NCI-H187 treated with DMSO at 0.1 percent for 48 hours (cell line): ENCODE measurements at places on chromosomes 12 and 14.

DNA sequence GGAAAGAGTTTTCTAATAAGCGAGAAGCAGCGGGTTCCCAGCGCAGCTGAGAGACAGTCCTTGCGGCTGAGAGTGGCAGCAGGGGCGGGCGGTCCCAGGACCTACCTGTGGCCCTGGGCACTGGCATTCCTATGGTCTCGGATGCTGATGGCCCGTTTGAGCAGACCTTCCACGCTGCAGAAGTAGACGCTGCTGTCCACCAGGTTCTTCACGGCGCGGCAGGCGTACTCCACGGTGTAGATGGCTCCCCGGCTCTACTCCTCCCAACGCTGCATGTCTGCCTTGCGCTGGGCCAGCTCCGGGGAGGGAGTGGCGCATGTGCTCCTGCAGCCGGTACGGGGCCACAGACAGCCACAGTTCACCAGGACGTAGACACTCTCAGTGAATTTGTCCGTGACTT, 21.8 kb upstream of the PLEKHA5 start:
- DNase-seq, result no peak

DNA sequence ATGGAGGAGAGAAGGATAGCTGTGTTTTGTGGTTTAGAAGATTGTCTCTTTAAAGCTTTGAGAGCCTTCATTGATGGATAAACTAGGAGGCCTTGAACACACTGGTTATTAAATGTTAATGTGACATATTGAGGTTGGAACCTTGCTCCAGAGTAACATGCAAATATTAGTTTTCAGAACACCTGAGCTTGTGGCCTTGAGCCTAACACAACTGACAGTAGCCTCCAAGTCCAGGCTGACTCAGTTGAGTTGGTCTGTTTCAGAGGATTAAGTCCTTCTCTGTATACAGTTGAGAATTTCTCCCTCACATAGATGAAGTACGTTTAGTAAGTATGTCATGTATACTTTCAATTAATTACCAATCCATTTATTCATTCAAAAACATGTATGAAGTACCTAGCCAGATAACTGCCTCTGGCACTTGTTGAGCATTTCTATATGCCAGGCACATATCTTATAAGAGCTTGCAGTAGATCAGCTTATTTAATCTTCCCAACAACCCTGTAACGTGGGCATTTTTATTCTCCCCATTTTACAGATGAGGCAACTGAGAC, 63.5 kb downstream of the ELK3 start:
- DNase-seq, result no peak

GRCh38 chr12:19316425-19316824, 122.9 kb upstream of the AEBP2 start:
- DNase-seq, result no peak

DNA sequence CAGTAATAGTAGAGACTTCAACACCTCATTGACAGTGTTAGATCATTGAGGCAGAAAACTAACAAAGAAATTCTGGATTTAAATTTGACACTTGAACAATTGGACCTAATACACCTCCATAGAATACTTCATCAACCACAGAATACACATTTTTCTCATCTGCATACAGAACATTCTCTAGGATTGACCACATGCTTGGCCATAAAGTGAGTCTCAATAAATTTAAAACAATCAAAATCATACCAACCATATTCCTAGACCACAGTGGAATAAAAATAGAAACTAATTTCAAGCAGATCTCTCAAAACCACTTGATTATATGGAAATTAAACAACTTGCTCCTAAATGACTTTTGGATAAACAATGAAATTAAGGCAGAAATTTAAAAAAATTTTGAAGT, 82.3 kb downstream of the SLC38A4 start:
- DNase-seq, result no peak

DNA sequence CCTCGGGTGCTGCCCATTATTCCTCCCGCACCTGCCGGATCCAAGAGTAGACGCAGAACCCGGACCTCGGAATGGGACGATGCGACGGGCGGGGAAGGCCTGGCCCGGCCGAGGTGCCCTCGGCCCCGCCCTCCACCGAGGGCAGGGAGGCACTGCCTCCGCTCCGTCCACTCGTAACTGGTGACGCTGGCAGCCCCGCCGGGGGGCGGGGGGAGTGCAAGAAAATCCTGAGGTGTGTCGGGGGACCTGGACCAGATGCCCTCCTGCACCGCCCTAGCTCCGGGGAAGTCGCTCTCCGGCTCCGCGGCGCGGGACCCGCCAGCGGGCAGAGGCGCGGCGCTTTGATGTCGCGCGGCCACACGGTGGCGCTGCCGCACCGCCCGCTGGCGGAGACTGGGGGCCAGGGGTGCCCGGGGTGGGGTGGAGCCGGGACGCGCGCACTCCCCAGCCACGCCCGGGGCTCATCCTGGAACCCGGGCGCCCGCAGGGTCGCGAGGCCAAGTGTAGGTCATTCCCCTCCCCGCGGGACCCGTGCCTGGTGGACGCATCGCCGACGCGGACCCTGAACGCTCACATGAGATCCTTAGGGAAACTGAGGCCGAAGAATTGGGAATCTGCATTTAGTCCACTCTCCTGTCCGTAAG, 202.8 kb downstream of the TTC8 start:
- no peak for DNase-seq

GRCh38 chr12:66638666-66639065, 40.2 kb downstream of the GRIP1 start:
- DNase-seq, result no peak

GRCh38 chr12:11894890-11895289, 175.8 kb upstream of the BCL2L14 start:
- DNase-seq, result no peak

- no peak for DNase-seq
Measured at GRCh38 chr14:92914087-92914656, 8.8 kb upstream of the CHGA start.

DNA sequence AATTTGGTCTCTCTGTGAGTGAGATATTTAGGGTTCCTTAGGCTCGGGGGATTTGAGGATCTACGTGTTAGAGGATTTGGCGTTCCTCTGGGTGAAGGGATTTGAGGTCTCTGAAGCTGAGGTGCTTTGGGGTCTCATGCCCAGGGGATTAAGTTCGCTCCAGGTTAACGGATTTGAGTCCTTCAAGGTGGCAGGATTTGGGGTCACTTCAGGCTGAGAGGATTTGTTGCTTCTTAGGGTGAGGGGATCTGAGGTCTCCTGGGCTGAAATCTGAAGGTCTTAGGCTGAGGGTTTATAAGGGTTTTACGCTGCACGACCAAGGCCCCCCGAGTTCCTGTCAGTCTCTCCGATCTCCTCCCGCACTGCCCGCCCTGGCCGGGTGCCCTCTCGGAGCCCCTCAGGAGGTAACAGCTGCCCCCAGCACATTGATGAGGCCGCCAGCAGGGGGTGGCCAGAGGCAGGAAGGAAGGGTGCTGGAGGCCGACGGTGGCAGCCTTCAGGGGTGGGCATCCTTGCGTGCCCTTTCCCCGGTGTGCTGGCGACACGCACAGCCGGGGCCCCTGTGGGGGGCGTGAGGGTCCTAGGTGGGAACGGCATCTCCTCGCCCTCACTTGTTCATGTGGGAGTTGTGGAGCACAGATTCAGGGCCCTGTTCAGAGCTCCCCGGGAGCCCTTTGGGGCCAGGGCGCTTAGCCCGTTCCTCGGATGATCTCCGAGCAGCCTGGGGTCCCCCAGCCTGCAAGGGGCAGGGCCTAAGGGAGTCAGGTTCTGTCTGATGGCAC, 14.3 kb downstream of the CEP170B start:
- no peak for DNase-seq

DNA sequence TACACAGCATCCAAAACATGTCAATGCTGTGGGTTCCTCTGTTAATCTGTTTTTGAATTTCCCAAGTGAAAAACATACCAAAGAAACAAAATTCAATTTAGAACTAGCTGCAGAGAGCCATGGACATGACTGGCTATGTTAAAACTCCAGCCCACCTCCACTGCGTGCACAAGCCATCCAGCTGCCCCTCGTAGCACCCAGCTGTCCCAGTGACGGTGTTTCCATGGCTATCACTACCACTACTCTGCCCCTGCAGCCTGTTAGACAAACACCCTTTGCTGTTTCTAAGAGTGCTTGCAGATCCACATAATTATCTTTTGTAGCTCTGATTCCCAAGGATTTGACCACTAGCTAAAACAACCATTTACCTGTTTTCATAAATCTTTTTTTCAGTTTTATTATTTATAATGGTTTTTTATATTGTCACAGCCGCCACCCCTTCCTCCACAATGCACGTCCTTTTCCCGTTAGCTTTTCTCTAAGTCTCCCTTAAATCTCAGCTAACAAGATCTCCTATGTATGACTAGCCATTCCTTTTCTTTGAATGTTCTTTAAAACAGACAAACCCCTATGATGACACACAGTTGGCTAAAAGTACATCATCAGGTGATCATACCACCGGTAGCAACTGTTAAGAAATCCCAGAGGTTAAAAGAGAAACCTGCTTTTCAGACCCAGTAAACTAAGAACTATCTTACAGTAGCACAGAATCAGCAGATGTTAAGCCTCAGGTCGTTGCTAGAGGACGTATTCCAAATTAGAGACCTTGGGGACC, 37.8 kb upstream of the NAA30 start:
- no peak for DNase-seq

GRCh38 chr12:48744251-48745008, 27.9 kb upstream of the CCNT1 start:
- no peak for DNase-seq

DNA sequence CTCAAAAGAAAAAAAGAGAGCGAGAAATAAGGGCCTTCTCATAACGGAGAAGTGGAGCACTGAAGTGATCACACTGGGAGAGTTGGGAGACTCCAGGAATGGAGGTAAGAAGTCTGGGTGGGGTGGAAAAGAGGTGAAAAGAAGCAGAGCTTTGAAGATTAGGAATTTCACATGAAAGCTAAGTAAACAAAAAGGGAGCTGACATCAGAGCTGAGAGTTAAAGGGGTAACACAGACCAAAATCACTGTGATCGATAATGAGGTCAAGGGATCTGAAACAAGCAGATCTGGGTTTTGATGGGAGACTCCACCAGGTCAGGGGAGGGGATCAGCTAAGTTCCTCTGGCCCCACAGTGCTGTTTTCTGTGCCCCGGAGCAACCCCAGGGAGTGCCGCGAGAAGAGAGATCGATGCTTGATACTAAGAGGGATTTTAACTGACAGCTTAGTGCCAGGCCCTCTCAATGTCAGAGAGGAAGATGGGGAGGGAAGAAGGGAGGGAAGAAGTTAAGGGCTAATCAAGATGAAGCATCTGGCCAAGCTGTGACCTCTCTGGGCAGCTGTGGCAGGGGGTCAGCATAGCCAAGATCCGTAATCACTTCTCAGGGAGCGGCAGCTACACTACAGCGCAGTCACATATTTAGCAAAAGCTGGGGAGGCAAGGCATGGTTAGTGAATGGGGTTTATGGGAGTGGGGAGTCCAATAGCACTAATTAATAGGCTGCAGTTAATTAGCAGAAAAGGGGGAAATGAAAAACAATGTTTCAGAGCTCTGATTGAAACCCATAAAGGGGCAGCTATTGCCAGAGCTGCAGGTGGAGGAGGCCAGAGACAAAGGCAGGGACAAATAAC, 8.0 kb downstream of the AQP6 start:
- no peak for DNase-seq

DNA sequence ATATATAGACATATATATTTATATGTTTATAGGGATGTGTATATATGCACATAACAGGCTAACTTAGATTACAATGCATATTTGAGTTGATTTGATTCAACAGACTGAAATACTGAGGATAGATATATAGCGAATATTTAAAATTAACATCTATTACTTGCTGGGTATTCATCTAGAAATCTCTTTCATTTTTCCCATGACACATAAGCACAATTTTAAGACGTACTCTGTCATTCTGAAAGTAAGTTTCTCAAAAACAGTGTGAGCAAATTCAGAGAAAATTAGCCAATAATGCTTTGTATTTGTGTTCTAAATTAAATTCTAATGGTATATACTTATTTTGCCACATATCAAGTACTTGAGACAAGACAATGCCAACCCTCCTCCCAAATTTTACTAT, 907.5 kb upstream of the MDGA2 start:
- no peak for DNase-seq

- DNase-seq, result no peak
Measured at GRCh38 chr14:32384464-32384863, 55.4 kb downstream of the AKAP6 start.

- DNase-seq, result no peak
Measured at GRCh38 chr12:27906658-27907473, 65.7 kb downstream of the PTHLH start.

- no peak for DNase-seq
Measured at GRCh38 chr12:44863867-44864266, 12.2 kb downstream of the NELL2 start.

- DNase-seq, result no peak
Measured at GRCh38 chr12:130813949-130814348, 25.1 kb downstream of the STX2 start.

GRCh38 chr14:37697489-37698121, 102.2 kb downstream of the TTC6 start:
- DNase-seq, result no peak

- DNase-seq, result no peak
Measured at GRCh38 chr12:13627536-13627935, 353.9 kb downstream of the GRIN2B start.

- no peak for DNase-seq
Measured at GRCh38 chr14:99876406-99876805, 83.2 kb downstream of the EML1 start.

DNA sequence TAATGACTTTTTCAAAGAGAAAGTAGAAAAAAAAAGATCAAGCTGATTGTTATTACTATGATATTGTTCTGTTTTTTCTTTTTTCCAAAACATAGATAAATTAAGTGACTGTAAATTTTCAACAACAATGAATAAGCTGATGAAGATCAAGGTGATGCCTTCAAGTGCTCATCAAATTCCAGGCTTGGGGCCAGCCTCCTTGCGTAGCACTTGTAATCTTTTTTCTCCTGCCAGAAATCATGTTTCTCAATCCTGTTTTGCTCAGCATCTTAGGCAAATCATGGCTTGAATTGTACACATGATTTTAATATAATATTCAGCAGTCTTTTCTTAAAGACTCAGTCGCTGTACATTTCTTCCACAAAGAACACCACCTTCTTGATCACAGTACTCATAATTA, 333.2 kb downstream of the NPAS3 start:
- no peak for DNase-seq

- no peak for DNase-seq
Measured at GRCh38 chr14:21033133-21033698, 1.4 kb downstream of the RNASE13 start.

GRCh38 chr14:81471062-81471461, 62.6 kb downstream of the SEL1L start:
- DNase-seq, result no peak

DNA sequence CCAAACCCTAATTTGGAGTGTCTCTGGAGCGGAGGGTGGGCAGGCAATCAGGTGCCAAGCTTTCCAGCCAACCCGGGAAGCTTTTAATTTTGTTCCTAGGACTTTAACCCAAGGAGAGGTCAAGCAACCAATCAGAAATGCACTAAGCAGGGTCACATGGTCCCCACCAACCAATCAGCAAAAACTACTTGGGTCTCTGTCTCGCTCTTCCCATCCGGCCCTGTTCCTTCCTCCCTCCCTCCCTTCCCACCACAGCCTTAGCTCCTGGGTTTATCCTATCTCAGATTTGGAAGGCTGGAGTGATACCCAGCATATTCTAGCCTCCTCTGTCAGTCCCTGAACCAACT, 7.3 kb downstream of the HOXC5 start:
- DNase-seq, result no peak
